Endothelial cell (in vitro differentiated cells): ENCODE measurements at places on chromosomes 4 and X.

- DNase-seq: no peak
Observed at GRCh38 chr4:42637867-42638266, 19.0 kb downstream of the ATP8A1 start.

- DNase-seq: no peak
Observed at GRCh38 chr4:8035371-8035780, 95.7 kb upstream of the AFAP1 start.

- no peak for DNase-seq
Observed at GRCh38 chrX:102580891-102581290, 18.4 kb upstream of the ARMCX5 start.

GRCh38 chr4:3371033-3372001, 70.5 kb upstream of the HGFAC start:
- DNase-seq: no peak

DNA sequence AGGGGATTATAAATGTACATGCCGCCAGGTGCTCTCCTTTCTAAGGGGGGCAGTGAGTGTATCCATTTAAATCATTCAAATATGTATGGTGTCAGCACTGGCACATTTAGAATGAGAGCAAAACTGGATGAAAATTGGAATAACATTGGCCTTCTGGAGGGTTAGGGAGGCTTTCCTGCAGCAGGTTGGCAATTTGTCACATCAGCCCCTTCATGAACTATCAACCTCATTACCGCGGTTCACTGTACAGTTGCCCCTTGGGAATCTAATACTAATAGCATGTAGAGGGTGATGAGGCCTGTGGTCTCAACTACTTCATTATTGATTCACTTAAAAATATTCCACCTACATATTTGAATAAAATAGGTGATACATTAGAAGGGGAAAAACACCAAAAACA, 117.9 kb downstream of the PDHA2 start:
- DNase-seq: no peak

DNA sequence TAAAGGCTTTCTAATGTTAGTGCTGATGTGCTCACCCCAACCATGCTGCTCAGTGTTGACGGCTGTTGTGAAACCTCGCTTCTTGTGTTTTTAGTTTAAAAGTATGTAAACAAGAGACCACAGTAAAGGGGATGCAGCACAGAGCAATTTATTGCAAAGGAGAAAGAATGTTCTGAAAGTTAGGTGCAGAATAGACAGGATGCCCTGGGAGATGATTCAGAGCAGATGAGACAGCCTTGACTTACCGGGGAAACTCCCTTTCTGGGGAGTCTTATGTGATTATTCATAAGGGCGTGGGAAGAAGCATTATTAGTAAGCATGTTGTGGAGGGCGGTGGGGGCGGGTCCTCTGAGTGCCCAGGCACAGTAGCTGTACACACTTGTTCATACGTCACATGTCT, 47.7 kb downstream of the EVC start:
- no peak for DNase-seq

- no peak for DNase-seq
Observed at GRCh38 chr4:38695809-38696208, 31.8 kb downstream of the KLF3 start.

GRCh38 chrX:27815209-27815608, 7.4 kb downstream of the MAGEB10 start:
- DNase-seq: no peak

- no peak for DNase-seq
Observed at GRCh38 chr4:188295899-188296298, 156.7 kb downstream of the TRIML1 start.

GRCh38 chr4:176927664-176928063, 134.9 kb upstream of the VEGFC start:
- DNase-seq: no peak

GRCh38 chrX:74179071-74179470, 124.9 kb upstream of the ZCCHC13 start:
- DNase-seq: no peak

GRCh38 chr4:4803216-4803911, 56.1 kb upstream of the MSX1 start:
- no peak for DNase-seq

- peak; percentile 4 for DNase-seq
Observed at GRCh38 chrX:152600853-152601633, 36.7 kb upstream of the GABRQ start.

GRCh38 chr4:78379040-78379439, 172.5 kb upstream of the ANXA3 start:
- no peak for DNase-seq

DNA sequence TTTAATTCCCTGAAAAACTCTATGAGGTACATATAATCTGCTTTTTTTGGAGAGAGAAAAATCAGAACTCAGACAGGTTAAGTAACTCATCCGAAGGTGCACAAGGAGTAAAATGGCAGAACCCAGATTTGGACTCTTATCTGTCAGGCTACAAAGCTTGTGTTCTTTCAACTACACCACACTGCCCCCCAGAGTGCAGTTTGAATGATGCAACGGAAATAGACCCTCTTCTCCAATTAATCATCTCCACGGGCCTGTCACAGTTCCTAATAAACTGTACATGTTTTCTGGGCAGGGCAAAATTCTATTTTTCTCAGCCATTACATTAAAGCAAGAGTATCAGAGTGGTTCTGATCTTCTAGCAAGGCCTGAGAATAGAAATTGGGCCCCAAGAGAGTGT, 35.3 kb upstream of the DCX start:
- DNase-seq: peak; percentile 36

DNA sequence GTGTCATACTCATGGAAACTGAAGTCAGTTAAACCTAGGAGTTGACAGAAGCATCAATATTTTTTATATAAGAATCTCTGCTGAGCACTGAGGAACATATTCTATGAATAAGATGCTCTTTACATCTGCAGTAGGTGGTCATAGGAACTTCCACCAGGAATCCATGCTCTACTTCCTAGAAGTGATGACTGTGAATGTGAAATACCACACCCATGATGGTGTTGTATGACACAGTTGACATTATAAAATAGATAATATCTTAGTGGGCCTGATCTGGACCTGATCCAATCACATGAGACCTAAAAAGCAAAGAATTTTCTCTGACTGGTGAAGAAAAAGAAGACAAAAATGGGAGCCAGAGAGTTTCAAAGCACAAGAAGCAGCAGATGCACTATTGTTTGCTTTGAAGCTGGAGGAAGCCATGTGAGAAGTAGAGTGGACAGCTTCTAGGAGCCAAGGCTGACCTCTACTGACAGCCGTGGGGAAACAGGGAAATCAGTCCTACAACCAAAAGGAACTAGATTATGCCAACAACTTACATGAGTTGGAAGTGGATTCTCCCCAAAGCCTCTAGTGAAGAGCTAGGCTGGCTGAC, 68.6 kb upstream of the HS3ST1 start:
- no peak for DNase-seq

DNA sequence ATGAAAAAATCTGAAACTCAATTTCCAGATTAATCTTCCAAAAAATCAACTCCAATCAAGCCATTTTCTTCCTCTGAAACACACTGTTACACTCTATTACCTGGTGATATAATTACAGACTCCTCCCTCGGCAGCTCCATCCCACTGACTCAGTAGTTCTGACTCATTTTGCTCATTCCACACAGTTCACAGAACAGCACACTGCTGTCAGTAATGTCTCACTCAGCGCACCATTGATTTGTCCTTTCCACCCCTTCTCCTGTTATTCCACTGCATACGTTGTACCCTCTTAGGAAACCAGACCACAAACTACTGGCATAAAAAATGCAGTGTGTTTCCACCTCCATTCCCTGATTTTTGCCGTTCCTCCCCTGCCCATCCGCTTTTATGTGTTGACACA, 212.7 kb downstream of the SLIT2 start:
- no peak for DNase-seq

DNA sequence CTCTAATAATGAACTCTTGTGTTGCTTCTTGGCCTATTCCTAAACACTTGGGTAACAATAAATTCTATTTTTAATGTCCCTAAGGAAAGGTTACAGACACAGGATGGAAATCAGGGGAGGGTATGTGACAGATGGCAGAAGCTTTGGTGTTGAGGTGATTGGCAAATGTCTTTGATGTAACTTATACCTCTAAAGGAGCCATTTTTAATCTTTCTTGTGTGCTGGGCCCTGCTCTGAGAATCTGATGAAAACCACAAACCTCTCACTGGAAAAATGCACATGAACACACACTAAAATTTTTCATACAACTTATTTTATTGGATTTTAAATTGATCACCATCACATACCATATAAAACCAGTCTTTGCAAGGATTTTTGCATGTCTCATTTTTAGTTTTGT, 17.7 kb downstream of the FRYL start:
- DNase-seq: no peak

DNA sequence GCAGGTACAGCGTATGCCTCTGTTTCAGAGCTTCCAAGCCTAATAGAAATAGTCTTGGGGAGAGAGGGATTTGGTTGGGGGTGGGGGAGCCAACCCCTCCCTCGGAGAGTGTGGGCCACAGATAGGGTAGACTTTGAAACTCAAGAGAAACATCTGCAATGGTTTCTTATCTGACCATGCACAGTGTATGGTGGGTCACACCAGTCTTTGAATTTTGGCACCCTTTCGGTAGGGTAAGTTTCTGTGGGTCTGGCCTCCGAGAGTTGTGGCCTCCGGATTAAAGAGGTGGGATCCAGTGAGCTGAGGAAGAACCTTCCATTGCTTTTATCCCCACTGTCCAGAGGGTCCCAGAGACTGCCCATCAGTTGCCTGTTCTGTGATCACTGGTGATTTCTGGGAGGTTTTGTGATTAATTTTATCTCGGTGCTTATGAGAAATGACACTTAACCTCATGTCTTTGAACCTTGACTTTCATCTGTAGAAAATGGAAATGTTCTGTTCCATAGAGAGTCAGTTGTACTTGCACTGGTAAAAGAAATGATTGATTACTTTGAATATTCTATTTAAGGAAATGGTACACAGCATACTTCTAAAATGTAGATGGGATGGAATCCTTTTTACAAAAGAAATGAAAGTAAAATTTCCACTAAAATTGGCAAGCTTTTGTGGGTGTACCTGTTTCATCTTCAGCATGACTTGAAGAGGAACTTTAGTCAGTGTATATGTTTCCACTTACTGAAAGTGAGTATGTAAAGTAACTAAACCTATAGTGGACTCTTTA, 62.7 kb downstream of the TMEM131L start:
- no peak for DNase-seq

- no peak for DNase-seq
Observed at GRCh38 chrX:54180403-54180802, 2.7 kb downstream of the FAM120C start.

- DNase-seq: peak; percentile 60
Observed at GRCh38 chr4:180058691-180059215, 2184.4 kb upstream of the TENM3 start.

DNA sequence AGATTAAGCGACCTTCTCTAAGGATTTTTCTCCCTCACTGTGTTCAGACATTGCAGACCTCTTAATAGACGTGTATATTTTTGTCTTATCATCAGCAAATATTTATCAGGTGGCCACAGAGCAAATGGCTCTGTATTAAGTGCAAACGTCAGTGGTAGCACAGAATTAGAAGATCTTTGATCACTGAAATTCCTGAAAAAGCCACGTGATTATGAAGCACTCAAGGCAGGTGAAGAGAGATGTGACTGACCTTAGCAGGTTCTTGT, 105.9 kb upstream of the TBC1D9 start:
- DNase-seq: no peak

DNA sequence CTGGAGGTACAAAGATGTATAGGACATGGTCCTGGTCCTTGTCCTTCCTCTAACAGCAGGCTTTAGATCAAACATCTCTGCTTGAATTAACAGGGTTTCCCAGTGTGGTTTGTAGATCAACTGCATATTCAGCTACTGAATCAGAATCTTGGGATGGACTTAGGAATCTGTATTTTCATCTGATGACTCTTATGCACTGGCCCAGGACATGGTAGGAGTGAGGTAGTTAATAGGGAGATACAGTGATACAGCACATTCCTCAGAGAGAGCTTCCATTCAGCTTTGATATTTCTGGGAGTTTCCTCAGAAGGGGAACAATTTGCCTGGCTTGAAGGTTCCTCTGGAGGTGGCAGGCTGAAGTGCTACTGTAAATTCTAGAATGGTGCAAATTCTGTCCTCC, 203.1 kb downstream of the LARP7 start:
- DNase-seq: no peak

DNA sequence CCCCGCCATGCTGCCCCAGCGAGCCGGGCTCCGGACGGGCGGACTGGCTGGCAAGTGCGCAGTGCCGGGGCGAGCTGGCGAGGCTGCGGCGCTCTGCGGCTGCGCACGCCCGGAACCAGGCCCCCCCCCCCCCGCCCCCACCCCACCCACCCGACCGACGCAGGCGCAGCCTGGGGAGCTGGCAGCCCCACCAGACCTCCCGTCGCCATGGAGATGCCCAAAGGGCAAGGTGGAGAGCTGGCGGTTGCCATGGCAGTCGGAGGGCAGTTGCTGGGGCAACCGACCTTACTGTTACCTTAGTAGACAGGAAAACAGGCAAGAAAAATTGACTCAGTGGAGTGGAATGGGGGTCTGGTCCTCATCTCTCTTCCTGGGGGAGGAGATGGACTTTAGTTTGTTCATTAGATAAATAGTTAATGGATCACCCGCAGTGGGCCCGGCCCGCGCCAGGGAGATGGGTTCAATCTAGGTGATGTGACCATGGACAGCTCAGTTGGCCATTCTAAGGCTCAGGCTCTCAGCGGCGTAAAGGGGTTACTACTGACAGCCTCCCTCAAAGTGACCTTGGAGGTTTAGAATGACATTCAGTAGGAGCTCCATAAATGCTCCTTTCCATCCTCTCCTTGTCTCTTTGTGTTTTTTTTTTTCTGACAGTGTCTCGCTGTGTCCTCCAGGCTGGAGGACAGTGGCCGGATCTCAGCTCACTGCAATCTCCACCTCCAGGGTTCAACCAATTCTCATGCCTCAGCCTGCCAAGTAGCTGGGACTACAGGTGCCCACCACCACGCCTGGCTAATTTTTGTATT, at the start of gene PCSK1N:
Gene PCSK1N (minus strand): TSS at position 87 of the 806 bp plus-strand sequence. CDS start 78 bp downstream, at position 9.
- no peak for DNase-seq

DNA sequence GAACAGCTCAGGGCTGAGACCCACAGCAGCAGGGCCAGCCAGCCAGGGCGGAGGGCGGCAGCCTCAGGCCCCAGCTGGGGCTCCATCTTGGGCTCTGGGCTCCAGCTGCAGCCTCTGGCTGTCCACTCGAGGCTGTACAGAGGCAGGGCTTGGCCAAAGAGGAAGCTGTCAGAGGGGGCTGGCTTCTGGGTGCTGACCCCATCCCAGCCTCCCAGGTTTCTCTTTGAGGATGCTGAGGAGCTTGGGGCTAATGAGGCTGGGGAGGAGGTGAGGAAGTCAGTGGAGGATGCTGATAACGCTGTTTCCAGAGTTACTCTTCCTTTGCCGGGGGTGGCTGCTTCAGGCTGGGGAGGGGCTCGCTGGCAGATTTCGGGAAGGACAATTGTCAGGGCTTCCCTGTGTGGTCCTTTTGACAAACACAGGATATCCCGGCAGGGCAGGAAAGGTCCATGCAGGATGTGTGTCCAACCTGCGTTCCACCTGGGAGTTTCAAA, at the start of gene DIPK2B:
Gene DIPK2B (minus strand): TSS at position 136 of the 494 bp plus-strand sequence. CDS start 50 bp downstream, at position 86.
- peak; percentile 56 for DNase-seq
